Activated T-cell treated with anti-CD3 and anti-CD28 coated beads, Interleukin-2, amount 50 U/mL, for 48 hours (primary cell): ENCODE measurements at places on chromosomes 3 and 15.

GRCh38 chr3:170848292-170848917 is 21.6 kb downstream of the RPL22L1 start:
- DNase-seq: no peak

GRCh38 chr15:72236381-72237003 is 5.5 kb upstream of the PKM start:
- no peak for DNase-seq

DNA sequence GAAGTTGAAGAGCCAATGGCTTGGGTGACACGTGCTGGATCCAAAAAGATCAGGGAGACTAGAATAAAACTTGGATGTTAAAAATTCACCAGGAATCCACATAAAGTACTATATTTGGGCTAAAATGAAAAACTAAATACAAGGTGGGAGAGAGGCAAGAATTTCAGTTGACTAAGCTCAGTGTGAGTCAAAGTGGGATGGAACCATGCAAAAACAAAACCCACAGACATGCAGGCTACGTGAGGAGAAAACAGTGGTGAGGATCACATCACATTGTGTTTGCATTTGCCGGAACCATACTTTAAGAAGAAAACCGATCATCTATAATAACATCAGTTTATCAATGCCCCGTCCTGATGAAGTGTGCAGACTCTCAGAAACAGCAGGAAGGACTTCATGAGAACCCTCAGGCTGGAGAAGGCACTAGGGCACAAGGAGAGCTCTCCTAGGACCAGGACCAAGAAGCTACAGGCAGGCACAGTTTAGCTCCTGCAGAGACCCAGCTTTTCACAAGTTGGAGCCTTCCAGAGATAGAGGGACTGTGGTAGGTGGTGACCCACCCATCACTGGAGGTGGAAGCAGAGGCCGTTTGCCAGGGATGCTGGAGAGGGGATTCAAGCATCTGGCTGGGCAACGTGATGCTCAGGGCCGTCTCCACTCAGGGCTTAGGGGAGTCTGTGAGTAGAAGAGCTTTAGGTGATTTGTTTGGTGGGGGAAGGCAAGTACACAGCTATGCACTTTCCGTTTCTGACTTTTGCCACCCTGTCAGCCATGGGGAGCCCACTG is 29.0 kb upstream of the NR2E3 start:
- no peak for DNase-seq

- no peak for DNase-seq
Observed at GRCh38 chr3:167978071-167978470, 117.7 kb downstream of the GOLIM4 start.

DNA sequence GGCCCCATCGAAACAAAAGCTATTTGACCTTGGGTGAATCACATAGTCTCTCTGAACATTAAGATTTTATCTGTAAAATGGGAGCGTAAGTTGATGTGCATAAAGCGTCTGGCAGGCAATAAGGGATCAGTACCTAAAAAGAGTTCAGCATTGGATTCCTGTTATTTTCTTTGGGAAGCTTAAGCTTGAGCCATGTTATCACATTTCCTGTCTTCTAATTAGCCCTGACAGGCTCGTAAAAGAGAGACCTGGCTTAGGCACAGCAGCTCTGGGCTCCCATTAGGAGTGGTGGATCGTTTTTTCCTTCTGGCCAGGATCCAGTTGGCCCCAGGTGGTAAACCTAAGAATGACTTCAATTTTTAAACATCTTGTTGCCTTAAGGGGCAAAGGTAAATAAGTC is 26.0 kb upstream of the CA12 start:
- DNase-seq: no peak

- no peak for DNase-seq
Observed at GRCh38 chr3:119310071-119310470, 15.9 kb downstream of the ARHGAP31 start.

DNA sequence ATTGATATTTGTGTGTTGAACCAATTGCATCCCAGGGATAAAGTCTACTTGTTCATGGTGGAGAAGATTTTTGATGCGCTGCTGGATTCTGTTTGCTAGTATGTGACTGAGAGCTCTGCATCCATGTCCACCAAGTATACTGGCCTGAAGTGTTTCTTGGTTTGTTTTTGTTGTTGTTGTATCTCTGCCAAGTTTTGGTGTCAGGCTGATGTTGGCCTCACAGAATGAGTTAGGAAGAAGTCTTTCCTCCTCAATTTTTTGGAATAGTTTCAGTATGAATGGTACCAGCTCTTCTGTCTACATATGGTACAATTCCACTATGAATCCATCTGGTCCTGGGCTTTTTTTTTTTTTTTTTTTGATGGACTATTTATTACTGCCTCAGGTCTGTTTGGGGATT is 50.9 kb upstream of the OSTN start:
- DNase-seq: no peak

DNA sequence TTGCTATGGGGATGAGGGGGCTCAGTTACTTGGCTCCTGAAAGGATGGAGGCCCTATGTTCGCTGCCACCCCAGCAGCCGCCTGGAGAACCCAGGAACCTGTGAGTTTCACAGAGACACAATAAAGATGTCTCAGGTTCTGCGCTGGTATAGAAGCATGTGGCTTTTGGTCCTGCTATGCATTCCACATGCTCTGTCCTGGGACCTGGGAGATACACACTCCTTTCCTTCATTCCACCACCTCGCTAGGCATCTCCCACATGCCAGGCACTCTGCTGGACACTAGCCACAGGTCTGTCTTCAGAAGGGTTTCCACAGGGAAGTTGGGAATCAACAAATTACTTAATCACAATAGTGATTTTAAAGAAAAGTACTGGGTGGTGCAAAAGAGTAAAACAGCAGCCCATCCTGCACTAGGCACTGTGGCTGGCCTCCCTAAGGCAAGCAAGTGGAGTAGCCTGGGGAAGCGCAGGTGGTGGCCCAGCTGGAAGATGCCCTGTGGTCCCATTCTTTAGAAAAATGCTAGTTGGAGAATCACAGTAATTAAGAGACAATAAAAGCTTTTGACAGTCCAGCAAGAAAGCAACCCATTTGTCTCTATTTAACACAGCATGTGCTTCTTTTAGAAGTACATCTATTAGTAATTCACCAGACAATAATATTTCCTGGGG is 408.9 kb upstream of the WNT5A start:
- DNase-seq: no peak

GRCh38 chr15:69996321-69997160 is 101.2 kb downstream of the TLE3 start:
- DNase-seq: no peak

GRCh38 chr15:56425976-56426375 is 39.0 kb downstream of the MNS1 start:
- DNase-seq: no peak

DNA sequence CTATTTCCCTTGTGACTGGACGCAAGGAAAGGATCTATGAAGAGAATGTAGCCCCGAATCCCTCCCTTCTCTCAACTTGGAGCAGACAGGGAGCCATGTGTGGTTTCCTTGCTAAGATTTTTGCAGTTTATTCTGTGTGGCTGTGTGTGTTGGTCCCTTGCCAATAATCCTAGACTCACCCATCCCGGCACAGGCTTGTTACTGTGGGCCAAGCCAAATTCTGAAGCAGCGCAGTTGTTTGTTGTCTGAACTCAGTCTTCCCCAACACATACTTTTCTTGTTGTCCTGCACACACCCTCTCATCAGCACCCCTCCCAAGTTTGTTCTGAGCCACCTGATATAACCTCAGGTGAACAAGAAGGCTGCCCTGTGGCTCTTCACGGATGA is 193.3 kb upstream of the CTDSPL start:
- no peak for DNase-seq

DNA sequence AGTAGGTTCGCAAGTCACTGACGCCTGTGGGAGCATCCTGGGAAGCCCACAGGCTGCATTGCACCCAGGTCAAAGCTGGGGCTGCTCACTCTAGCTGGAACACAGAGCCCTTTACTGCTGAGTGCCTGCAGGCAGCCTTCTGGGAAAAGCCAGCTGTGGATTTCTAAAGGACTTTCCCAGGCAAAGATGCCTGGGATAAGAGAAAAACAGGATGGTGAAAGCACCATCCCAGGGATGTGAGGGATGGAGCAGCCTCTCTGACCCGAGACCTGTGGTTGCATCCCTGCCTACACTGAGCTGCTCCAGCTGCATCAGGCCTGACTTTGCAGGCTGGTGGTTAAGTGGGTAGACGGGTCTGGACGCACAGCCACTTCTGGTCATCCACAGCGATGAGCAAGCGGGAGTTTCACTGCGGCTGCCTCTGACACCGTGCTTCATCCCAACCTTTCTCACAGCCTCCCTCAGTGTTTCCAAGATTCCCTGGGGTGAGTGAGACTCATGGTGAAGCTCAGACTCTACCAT is 52.5 kb upstream of the AMOTL2 start:
- no peak for DNase-seq

GRCh38 chr3:152957491-152957890 is 122.6 kb downstream of the P2RY1 start:
- DNase-seq: no peak

DNA sequence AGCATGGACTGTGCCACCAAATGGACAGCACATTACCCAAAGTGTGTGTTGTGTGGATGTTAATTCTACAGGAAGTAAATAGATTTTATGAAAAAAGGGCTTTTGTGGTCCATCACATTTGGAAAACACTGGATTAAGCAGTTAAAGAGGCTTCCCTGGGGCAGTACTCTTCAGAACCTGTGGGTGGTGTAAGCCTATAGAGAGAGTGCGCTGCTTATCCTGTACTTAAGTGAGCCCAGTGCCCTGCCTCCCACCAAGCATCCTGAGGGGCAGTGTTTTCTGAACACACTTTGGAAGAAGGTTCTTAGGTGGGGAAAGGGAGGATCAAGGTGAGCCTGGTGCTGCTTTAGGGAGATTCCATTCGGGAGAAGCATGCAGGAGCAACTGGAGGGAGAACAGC is 10.9 kb downstream of the TTLL3 start:
- no peak for DNase-seq

- no peak for DNase-seq
Observed at GRCh38 chr3:74801924-74802323, 187.5 kb upstream of the CNTN3 start.

GRCh38 chr3:17059989-17060550 is 175.3 kb downstream of the PLCL2 start:
- DNase-seq: no peak

DNA sequence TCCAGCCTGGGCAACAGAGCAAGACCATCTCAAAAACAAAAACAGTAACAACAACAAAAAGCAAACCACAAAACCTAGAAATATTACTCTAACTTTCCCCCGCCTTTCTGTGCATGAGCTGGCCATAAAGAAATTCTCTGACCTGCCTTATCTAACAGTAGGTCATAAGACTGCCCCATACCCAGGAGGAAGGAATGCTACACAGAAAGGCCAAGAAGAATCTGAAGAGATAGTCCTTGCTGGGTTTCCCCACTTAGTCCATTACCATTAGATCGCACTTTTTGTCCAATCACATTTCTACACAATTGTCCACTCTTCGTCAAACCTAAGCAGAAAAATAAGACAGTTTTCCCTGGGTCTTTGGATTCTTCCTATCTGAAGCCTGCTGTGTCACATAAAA is 23.5 kb downstream of the CIAO2A start:
- no peak for DNase-seq

DNA sequence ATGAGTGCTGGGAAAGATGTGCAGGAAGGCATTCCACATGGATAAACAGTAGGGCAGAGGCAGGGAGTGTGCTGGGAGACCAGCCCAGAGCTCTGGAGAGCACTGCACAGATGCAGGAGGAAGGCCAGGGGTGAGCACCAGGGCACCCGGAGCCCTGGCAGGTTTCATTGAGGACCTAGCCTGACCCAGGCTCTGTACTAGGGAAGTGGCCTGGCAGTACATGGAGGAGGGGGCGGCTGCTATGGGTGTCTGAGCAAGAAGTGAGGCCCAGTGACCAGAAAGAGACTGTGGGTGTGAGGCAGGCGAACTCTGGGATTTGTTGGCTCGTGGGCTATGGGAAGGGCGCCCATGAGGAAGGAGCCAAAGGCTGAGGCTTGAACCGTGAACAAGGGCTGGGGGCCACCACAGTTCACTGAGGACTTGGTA is 139.1 kb downstream of the DNAJB8 start:
- no peak for DNase-seq

DNA sequence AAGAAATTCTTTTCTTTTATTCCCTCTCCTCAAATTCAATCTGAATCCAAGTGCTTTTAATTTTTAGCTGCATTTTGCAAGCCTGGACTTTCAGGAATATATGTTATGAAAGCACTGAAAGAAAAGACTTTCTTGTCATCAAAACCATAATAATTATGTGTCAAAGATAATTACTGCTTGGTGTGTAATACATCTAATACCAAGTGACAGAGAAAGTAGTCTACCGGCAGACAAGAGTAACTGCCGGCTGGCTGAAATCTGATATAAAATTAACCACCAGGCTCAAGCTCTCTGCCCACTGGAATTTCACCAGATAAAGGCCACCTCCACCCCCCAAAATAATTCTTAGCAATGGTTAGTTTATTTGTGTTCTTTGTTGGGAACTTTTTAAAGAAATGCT is 220.9 kb upstream of the CDIN1 start:
- no peak for DNase-seq
